Activated T-helper 2 cell treated with anti-CD3 and anti-CD28 coated beads, Interferon-gamma antibody, Interleukin-2, Interleukin-4, amounts not matched to agents 10 μg/mL and 5 μg/mL and 100 μg/mL, durations not matched to agents 14 hours and 24 hours and 36 hours (primary cell): ENCODE measurements at places on chromosomes 2 and 18. TPM values are rescaled to one million over a fixed set of nuclear protein-coding genes. Genes with fewer than 3 reads are reported as not detected.

GDF7 gene
- total RNA-seq: 0.05 and 0.11 TPM in 2 replicates

MOGAT1 gene
- total RNA-seq: 0.18 TPM in 1 of 2 replicates, not detected in the other

PDE1A gene
- total RNA-seq: not detected in 2 replicates

STAM2 gene
- 14.3 and 15.9 TPM in 2 replicates for total RNA-seq

TMEM182 gene
- total RNA-seq: 3.2 and 4.1 TPM in 2 replicates

CLIP4 gene
- 21.5 and 21.8 TPM in 2 replicates for total RNA-seq

LCT gene
- total RNA-seq: 0.53 and 0.55 TPM in 2 replicates

LINC00305 gene
- total RNA-seq: not detected in 2 replicates

ALK gene
- total RNA-seq: not detected in 2 replicates

TSHZ1 gene
- total RNA-seq: 11.5 and 12.0 TPM in 2 replicates

PRKCE gene
- 21.5 TPM in 2 replicates for total RNA-seq

ACMSD gene
- total RNA-seq: not detected in 2 replicates

RMDN2 gene
- 0.89 and 1.6 TPM in 2 replicates for total RNA-seq

ZNF385B gene
- not detected in 2 replicates for total RNA-seq

IAH1 gene
- 82.0 and 82.4 TPM in 2 replicates for total RNA-seq

REEP1 gene
- total RNA-seq: 0.62 and 0.71 TPM in 2 replicates

KIAA2012 gene
- not detected in 2 replicates for total RNA-seq

PRKAG3 gene
- not detected in 2 replicates for total RNA-seq

TTN gene
- total RNA-seq: 3.3 and 3.7 TPM in 2 replicates

GBX2 gene
- not detected in 2 replicates for total RNA-seq

C2orf81 gene
- 1.6 and 1.9 TPM in 2 replicates for total RNA-seq

SAG gene
- 0.05 TPM in 1 of 2 replicates, not detected in the other for total RNA-seq

PPP1CB gene
- 253 and 272 TPM in 2 replicates for total RNA-seq

ACOXL gene
- total RNA-seq: 1.4 and 1.6 TPM in 2 replicates

RBKS gene
- total RNA-seq: 1.8 and 3.0 TPM in 2 replicates

TFCP2L1 gene
- total RNA-seq: 0.11 TPM in 1 of 2 replicates, not detected in the other

MDH1B gene
- 0.25 and 0.55 TPM in 2 replicates for total RNA-seq

SNED1 gene
- 1.5 and 1.7 TPM in 2 replicates for total RNA-seq

GAD1 gene
- 41.4 and 42.0 TPM in 2 replicates for total RNA-seq

POTEJ gene
- not detected in 2 replicates for total RNA-seq

OTOS gene
- not detected in 2 replicates for total RNA-seq

CEBPZOS gene
- 37.3 and 42.3 TPM in 2 replicates for total RNA-seq

EFHD1 gene
- 0.16 and 0.48 TPM in 2 replicates for total RNA-seq

OSR1 gene
- not detected in 2 replicates for total RNA-seq

PAX3 gene
- not detected in 2 replicates for total RNA-seq

NIFK gene
- total RNA-seq: 117 and 125 TPM in 2 replicates

GALNT3 gene
- total RNA-seq: 21.3 and 21.6 TPM in 2 replicates

KIF1A gene
- 0.97 and 2.2 TPM in 2 replicates for total RNA-seq

EMILIN1 gene
- 0.87 and 0.94 TPM in 2 replicates for total RNA-seq

PROKR1 gene
- total RNA-seq: not detected in 2 replicates

RNF103 gene
- 12.4 and 12.7 TPM in 2 replicates for total RNA-seq

WNT6 gene
- not detected in 2 replicates for total RNA-seq

KCNF1 gene
- not detected in 2 replicates for total RNA-seq

KCNIP3 gene
- 0.21 and 0.39 TPM in 2 replicates for total RNA-seq

TCF7L1 gene
- total RNA-seq: 0.11 and 0.18 TPM in 2 replicates

FBXO48 gene
- 1.3 TPM in 2 replicates for total RNA-seq

ADRA2B gene
- 0.09 and 0.21 TPM in 2 replicates for total RNA-seq

DLGAP1 gene
- total RNA-seq: not detected in 2 replicates

SLC5A7 gene
- not detected in 2 replicates for total RNA-seq

CBLN2 gene
- not detected in 2 replicates for total RNA-seq
